ENCODE measurements at places on chromosomes 7 and 10.

DNA sequence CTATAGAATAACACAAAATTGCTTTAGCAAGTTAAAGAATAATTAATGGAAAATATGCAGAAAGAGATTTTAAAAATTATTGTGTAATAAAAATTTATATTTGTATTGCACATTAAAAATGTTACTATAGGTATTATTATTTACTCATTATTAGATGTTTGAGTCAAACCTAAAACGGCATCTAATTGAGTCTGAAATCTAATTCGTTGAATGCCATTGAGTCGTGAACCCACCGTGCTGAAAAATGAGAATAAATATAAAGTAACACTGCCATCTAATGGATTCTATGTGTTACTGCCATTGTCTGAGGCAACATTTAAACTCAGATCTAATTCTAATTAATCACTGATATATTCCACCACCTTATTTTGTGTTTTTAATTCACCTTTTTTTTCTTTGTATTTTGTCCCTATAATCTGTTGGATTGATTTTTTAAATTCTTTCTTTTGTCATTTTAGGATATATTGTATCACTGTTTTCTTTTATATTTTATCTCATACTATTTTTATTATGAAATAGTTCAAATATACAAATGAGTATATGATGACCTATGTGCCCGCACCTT is 62.2 kb downstream of the SAMD9 start:
- no peak for DNase-seq

- no peak for DNase-seq
Observed at GRCh38 chr10:102812231-102812876, 24.9 kb downstream of the CYP17A1 start.

DNA sequence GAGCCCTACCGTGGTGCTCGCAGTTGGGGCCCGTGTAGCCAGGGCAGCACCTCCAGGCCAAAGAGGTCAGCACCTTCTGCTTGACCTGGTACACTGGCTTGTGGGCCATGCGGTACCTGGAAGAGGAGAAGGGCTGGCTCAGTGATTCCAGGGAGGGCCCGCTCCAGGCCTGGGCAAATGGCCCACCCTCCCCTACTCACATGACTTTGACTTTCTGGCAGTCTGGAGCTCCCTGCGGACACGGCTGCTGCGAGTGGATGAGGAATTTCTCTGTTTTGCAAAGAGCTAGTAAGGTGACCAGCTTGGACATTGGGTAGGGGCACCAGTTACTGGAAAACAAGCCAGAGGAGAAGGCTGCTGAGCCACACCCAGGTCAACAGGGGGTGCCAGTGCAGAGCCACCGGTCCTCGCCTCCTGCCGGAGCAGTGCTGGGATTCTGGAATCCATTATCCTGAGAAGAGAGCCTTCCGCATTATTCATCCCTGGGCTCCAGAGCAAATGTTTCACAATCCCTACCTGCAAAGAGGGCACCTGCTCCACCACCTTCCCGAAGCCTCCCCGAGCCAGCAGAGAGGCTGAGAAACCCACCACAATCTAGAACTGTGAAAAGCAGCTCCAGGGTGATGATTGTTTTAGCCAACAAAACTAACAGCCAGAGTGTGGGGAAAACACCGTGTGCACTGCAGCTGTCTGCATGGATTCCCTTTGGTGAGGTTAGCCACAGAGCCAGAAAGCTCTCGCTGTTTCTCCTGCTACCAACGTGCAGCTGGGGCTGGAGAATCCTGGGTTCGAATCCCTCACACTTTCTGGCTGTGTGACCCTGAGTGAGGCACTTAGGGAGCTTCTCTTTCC is 11.8 kb downstream of the MMRN2 start:
- DNase-seq: no peak

- no peak for DNase-seq
Observed at GRCh38 chr7:115009139-115009538, 87.2 kb downstream of the MDFIC start.
